ENCODE measurements at places on chromosomes 1 and 21. TPM values are rescaled to one million over a fixed set of nuclear protein-coding genes. Genes with fewer than 3 reads are reported as not detected.

The ESRRG gene
- total RNA-seq, result 27.8 TPM

DNA sequence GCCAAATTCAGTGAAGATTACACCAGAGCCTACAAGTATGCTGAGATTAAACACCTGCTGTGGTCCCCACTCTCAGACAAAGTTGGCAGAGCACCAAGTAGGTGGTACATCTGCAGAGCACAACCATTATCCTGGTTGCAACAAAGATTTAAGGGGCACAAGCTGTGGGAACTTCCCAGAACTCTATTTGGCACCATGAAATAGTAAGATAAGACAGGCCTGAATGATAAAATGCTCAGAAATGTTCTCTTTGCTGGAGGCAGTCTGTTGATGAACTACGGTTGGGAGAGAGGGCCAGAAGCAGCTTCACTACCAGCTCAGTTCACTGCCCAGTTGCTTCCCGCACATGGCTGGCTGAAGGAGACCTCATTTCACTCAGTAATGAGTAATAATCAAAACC, 19.9 kb downstream of the RPL5 start:
- DNase-seq, result no peak
- no peak overlapping the region for H3K4me3 ChIP-seq
- H3K4me1 ChIP-seq, result no peaks in the 10 kb centered on the region
- no peaks in the 10 kb centered on the region for H3K27me3 ChIP-seq

DNA sequence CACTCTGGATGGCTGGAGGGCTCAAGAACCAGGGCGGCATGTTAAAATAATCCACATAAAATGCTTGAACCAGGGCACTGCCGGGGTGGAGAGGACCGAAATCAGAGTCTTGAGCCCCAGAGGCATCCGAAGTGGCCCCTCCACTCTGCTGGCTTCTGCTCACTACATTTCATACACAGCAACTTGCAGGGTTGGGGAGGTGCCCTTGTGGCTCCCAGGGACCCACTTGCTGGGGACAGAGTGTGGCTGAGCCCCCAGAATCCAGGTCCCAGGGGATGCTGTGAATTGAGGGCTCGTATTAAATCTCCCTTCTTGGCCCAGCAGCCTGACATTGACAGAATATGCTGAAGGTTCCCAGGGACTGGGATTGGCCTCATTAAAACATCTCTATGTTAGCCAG, 181.7 kb downstream of the GRIK3 start:
- H3K4me3 ChIP-seq, result no peak overlapping the region
- H3K27me3 ChIP-seq, result peaks cover 78% of the 10 kb centered on the region
- H3K36me3 ChIP-seq, result no peaks in the 10 kb centered on the region
- DNase-seq, result no peak

DNA sequence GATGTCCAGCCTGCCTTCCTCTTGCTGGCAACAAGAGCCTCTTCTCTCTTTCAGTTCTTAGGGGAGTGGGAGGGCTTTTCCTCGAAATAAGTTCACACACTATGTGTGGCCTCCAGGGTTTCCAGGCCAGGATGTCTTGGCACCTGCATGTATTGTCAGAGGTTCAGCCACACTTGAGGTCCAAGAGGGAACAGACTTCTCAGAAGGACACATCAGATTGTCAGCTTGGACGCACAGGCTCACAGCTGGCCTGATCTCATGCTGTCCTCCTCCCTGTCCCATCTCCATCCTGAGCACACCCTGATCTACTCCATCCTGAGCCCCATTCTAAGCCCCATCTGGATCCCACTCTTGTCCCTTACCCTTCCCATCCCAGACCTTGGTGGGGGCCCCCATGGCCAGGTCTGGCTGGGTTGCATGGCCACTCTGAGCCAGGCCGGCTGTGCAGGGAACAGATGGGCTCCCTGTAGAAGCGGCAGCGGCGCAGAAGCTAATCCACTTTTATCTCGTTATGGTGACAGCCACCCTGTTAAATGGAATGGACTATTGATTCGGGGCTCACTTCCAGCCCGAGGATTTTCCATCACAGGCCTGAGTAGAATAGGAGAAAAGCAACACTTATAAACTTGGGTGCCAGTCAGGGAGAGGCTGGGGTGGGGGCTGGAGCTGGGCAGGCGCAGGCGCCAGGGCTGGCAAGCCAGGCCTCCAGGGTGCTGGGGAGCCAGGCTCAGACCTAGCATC, 85.1 kb upstream of the CSF3R start:
- H3K4me3 ChIP-seq, result no peak overlapping the region
- no peak for DNase-seq
- H3K36me3 ChIP-seq, result no peaks in the 10 kb centered on the region
- H3K27ac ChIP-seq, result no peak overlapping the region
- no peaks in the 10 kb centered on the region for H3K4me1 ChIP-seq

DNA sequence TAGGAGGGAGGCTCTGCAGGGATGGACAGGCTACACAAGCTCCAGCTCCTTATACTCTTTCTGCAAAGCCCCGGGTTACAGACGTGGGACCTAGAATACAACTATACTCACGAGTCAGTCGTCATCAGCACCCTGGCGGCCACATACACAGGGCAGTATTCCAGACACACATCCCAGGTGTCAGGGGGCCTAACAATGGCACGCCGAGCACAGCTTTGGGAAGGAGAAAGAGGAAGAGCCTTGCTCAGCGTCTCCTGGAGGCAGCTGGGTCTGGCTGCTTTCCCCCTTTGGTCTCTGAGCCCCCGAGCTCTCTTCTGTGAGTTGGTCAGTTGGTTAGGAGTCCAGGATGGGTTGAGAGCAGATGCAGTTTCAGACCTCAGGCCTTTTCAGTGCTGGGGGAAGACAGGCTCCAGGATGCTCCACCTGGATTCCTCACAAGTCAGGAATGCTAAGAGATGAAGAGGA, 4.5 kb upstream of the POU3F1 start:
- no peaks in the 10 kb centered on the region for H3K36me3 ChIP-seq
- peaks cover 31% of the 10 kb centered on the region for H3K27me3 ChIP-seq
- peaks cover 6% of the 10 kb centered on the region for H3K4me1 ChIP-seq
- no peak overlapping the region for H3K27ac ChIP-seq
- no peak overlapping the region for H3K4me3 ChIP-seq

The CD52 gene
- total RNA-seq, result 6.9 TPM

GRCh38 chr1:40868051-40868723, 6.0 kb upstream of the CITED4 start:
- no peak for DNase-seq
- H3K36me3 ChIP-seq, result no peaks in the 10 kb centered on the region
- H3K4me3 ChIP-seq, result no peak overlapping the region
- H3K27ac ChIP-seq, result no peak overlapping the region

DNA sequence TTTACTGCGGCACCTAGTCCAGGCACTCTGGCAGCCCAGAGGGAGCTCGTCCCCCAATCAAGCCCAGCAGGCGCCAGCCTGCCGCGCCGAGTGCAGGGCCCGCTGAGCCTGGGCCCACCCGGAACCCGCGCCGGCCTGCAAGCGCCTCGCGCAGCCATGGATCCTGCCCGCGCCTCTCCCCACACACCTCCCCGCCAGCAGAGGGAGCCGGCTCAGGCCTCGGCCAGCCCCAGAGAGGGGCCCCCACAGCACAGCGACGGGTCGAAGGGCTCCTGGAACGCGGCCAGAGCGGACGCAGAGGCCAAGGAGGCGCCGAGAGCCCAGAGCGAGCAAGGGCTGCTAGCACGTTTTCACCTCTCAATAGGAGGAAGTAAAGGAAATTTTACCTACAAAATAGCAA, 767.0 kb downstream of the MRPL39 start:
- no peak for DNase-seq
- H3K4me1 ChIP-seq, result no peaks in the 10 kb centered on the region
- H3K27me3 ChIP-seq, result no peaks in the 10 kb centered on the region
- H3K36me3 ChIP-seq, result no peaks in the 10 kb centered on the region

The PSMD4 gene
- total RNA-seq, result 142 TPM

- no peak overlapping the region for H3K4me3 ChIP-seq
- no peak for DNase-seq
- H3K36me3 ChIP-seq, result no peaks in the 10 kb centered on the region
- no peak overlapping the region for H3K27ac ChIP-seq
- H3K27me3 ChIP-seq, result peaks cover 5% of the 10 kb centered on the region
These were observed 160.8 kb upstream of the ARHGEF16 start for GRCh38 chr1:3293563-3294080.

The EPHB2 gene
- 1.3 TPM for total RNA-seq

DNA sequence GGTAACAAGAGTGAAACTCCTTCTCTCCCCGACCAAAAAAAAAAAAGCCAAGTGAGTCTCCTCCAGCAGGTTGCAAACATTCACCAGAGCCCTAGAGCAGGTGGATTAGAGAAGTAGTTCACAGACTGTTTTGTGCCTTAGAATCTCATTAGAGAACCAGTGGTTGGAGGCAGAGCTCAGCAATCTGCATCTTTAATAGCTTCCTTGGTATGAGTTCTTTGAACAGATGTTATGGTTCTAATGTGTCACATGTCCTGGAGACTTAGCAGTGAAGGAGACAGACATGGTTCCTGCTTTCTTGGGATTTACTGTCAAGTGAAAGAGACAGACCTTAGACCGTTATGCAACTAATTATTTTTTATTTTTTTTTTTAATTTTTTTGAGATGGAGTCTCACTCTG, 26.8 kb downstream of the SESN2 start:
- H3K4me1 ChIP-seq, result no peaks in the 10 kb centered on the region
- no peaks in the 10 kb centered on the region for H3K36me3 ChIP-seq
- no peak overlapping the region for H3K4me3 ChIP-seq
- H3K27me3 ChIP-seq, result no peaks in the 10 kb centered on the region
